HEK293T (cell line): ENCODE measurements at places on chromosomes 1 and 21.

DNA sequence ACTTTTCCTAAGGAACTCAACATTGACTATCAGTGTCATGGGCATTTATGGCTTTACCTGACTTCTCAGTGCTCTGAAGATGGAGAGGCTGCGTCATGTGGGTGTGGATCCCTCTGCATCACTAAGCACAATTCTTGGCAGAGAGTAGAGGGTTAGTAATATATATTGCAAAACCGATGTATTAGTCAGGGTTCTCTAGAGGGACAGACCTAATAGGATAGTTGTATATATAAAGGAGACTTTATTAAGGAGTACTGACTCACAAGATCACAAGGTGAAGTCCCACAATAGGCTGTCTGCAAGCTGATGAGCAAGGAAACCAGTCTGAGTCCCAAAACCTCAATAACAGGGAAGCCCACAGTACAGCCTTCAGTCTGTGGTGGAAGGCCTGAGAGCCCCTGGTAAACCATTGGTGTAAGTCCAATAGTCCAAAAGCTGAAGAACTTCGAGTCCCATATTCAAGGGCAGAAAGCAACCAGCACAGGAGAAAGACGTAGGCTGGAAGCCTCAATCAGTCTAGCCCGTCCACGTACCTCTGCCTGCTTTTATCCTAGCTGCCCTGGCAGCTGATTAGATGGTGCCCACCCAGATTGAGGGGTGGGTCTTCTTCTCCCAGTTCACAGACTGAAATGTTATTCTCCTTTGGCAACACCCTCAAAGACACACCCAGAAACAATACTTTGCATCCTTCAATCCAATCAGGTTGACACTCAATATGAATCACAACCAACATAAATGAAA, 159.7 kb upstream of the NRIP1 start:
- DNase-seq = no peak

GRCh38 chr1:185984113-185984836, 250.1 kb downstream of the HMCN1 start:
- DNase-seq = no peak

DNA sequence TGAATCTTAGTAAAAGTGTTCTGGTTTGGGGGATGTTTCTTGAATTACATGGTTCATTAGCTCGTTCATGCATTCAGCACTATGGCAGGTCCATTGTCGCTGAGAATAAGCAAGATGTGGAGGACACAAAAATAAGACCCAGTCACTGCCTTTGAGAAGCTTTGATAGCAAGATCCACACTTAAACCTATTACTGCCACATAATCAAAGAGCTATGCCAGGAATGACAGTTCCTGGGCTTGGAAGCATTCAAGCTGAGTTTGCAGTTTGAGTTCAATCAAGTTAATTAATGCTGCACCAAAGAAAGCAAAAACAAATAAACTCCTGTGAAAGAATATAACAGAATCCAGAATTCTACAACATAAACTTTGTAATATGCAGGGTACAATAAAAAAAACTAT, 131.8 kb downstream of the MIS18A start:
- DNase-seq = no peak

GRCh38 chr1:22174446-22175220, 31.7 kb upstream of the WNT4 start:
- no peak for DNase-seq

- DNase-seq = no peak
Observed at GRCh38 chr1:231575472-231575871, 47.0 kb downstream of the TSNAX start.

GRCh38 chr1:181718034-181718433, 234.7 kb downstream of the CACNA1E start:
- DNase-seq = no peak

DNA sequence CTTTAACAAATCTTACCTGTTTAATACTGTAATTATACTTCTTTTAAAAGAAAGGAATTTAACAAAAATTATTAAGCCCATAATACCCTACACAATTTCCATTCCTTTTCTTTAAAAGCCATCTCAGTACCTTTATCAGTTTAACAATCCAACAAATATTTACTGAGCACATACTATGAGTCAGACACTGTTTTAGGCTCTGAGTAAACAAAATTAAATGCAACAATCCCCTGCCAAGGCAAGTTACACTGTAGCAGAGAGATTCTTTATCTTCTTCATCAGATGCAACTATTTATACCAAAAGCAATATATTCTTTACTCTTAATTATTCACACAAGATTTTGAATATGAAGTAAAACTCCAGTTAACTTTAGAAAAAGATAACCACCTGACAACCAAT, 12.0 kb downstream of the DENND1B start:
- DNase-seq = no peak

DNA sequence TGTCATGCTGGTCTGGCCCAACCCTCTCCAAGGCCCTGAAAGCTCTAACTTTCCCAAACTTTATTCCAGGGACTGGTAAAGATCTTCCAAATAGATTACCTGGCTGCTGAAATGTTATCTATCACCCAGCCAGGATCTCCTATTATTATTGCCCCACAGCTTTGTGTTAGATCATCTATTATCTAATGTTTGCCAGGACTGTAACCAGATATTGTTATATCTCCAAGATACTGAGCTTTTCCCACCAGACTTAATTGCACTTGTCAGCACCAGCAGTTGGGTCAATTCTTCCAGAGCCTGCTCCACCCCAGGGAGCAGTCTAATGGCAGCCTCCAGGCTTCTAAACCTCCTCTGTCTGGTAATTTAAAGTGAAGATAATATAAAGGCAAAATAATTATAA, 59.1 kb downstream of the PRDX6 start:
- DNase-seq = peak; percentile 36

GRCh38 chr1:235404190-235404589, 37.0 kb downstream of the TBCE start:
- DNase-seq = no peak

DNA sequence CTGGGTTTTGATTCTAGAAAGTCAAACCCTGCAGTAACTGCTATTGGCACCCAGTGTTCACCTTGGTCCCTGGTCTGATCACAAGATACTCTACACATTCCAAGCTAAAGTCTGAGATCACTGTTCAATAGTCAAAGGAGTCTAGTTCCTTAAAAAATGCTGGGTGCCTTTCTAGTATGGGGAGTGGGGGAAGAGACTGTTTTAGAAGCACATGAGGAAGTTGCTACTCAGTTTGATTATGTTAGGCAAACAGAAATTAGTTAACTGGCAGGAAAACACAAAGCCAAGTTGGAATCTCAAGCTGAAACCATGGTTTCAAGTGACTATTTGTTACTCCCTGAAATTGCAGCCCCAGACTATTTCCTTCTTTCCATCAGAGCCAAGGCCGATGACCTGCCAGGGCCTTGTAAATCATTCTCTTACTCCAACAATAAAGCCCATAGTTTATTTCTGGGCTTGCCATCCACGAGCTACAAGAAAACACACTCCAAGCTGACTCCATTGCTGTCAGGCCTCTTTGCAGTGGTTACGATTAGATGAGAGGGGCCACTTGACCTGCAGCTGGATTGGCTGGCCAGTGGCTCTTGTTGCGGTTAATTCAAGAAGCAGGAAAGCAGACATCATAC, 21.1 kb upstream of the VTCN1 start:
- DNase-seq = no peak

- DNase-seq = no peak
Observed at GRCh38 chr1:14887764-14888350, 265.7 kb upstream of the TMEM51 start.

- no peak for DNase-seq
Observed at GRCh38 chr1:186442651-186443375, 18.1 kb downstream of the PDC start.

DNA sequence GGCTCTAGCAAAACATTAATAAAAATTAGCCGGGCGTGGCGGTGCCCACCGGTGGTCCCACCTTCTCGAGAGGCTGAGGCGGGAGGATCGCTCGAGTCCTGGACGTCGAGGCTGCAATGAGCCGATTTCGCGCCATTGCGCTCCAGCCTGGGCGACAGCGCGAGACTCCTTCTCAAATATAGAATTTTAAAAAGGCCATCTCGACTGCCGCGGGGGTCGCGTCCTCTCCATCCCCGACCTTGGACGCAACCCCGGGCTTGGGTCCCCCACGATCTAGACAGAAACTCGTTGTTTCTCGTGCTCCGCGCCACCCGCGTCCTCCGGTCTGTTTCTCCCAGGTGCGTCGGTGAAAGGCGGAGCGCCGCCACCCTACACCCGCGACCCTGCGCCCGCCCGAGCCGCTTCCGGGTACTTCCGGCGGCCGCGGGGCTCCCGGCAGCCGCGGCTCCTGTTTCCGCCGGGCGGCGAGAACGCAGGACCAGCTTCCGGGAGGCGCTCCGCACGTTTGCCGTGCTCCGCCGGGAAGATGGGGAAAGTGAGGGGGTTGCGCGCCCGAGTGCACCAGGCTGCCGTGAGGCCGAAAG, at the start of gene SLX9:
SLX9 (plus strand) TSS at position 498 of the 584 bp plus-strand sequence; CDS start at position 527, 29 bp downstream.
- peak; percentile 98 for DNase-seq

DNA sequence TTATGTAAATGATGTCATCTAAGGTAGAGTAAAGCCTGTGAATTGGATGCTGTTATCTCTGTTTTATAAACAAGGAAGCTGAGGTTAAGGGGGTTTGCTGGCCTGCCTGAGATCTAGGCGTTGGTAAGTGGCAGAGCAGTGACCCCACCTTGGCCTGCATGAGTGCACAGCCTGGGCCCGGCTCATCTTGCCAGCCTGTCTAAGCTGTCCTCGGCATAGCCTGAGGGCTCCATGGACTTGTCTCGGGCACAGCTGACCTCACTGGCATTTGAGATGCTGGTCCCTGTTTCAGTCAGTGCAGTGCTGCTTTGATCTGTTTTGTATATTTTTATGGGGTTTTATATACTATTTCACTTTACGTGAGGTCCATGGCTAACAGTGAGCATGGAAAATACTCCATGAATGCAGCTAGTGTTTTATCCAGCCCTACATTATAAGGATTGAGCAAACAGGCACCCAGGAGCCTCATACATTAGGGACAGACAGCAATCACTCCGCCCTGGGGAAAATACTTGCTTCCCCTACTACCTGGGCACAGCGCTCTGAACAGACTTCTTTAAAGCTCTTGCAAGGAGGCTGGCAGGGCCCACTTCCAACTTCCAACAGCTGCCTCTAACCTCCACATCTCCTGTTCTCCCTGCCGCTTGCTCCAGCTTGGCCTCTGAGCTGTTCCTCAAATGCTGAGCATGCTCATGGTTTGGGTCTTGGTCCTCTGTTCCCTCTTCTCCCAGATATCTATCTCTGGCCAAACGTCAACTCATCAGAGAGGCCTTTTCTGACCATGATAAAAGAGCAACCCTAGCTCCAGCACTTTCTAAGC, 150.6 kb upstream of the HMGB4 start:
- DNase-seq = no peak

DNA sequence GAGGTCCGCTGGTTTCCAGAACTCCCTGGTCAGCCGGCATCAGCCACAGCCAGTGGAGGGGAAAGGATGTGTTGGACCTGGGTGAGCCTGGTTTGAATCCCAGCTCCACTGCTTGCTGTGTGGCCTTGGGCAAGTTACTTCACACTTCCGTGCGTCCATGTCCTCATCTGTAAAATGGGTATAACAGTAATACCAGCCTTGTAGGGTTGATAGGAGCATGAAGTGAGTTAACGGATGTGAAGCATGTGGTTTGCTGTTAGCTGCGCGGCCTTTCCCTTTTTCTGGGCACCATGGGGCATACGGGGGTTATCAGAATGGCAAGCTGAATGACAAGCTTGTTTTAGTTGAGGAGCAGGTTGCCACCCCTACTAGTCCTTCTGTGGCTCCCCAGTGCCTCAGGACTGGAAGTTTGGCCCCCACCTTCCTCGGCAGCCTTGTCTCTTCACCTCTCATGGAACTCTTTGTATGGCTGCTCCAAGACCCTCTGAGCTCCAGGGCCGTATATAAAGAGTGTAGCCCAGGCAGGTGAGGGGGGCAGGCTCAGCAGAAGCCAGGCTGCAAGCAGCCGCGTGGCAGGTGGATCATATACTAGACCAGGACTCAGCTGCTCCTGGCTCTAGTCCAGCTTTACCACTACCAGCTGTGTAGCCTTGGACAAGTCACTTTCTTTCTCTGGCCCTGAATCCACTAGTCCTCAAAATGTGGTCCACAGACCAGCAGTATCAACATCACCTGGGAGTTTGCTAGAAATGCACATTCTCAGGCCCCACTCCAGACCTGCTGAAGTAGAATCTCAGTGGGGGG, 95.4 kb downstream of the LACTBL1 start:
- DNase-seq = no peak

DNA sequence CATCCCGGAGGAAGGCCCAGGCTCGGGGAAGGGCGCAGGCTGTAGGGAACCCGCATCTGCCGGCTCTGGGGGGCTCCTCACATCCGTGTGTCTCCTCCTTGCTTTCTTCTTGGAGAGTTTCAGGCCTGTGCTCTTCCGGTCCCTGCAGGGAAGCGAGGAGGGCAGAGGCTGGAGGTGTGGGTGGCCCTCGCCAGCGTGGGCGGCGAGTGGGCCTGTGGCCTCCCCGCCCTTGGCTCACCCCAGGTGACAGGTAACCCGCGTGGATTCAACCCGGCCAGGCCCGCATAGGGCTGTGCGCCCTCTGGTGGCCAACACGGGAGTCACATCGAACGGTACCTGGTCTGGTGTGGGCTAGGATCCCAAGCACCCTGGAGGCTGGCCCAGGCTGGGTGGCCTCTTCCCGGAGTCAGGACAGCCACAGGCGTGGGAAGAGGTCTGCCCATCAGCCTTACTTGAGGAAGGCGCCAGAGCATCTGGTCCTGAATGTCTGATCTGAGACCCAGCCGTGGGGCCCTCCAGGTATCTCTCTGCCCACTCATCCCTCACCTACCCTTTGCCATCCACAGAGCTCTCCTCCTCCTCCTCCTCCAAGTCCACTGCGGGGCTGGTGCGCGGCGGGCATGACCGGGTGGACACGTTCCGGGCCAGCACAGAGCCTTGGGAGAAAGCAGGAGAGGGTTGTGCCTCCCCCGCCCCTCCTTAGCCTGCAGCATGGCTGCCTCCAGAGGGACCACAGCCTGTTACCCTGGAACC, 9.6 kb upstream of the TNFRSF25 start:
- DNase-seq = peak; percentile 81

DNA sequence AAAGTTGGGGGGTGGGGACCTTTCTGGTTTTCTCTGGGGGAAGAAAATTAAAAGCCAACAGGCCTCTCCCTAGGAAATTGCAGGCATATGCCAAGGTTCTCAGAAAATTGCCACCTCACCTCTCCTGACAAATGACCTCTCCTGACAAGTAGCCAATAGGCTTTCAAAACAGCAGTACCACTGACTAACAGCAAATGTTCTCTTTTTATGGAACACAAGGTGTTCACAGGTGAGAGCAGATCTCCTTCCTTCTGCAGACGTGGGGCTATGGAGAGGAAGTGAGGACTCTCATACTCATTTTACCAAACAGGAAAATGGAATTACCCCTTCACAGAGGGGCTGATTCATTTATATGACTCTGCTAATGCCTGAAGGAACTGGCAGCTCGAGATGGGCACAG, 32.7 kb upstream of the SUCO start:
- no peak for DNase-seq

DNA sequence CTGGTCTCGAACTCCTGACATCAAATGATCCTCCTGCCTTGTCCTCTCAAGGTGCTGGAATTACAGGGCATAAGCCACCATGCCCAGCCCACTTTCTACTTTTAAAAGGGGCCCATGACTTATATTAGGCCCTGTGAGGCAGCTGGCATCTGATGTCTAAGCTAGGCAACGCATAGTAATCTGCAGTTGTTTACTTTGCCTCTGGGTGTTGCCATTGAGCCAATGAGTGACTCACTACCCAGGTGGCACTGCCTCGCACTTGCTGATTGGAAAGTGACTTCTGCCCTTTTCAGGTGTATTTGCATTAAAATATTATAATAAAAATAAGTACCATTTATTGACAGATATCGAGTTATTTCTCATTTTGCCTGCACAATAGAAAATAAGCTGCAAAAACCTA, 84.9 kb downstream of the KIF14 start:
- peak; percentile 62 for DNase-seq
